ENCODE measurements at places on chromosomes 3 and 15.
A peak's percentile ranks its signal among the peaks of the same experiment; 100 is the strongest.

- DNase-seq, result no peak
Measured at GRCh38 chr15:100373942-100374341, 32.2 kb upstream of the ADAMTS17 start.

DNA sequence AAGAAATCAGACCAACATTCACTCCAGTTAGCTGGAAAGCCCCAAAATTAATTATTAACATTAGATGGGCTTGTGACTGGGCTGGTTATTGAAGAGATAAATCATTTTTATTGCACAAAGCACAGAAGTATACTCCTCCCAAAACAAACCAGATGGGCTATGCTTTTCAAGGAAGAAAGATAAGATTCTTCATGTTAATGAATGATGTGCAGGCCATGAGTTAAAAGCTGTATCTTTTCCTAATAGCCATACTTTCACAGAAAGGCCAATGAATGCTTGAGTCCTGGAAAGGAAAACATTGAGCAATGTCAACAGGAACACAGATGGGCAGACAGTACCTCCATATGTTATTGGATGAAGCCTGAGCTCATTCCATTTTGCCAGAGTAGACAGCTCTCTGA lies 55.4 kb downstream of the OCA2 start:
- DNase-seq, result no peak

DNA sequence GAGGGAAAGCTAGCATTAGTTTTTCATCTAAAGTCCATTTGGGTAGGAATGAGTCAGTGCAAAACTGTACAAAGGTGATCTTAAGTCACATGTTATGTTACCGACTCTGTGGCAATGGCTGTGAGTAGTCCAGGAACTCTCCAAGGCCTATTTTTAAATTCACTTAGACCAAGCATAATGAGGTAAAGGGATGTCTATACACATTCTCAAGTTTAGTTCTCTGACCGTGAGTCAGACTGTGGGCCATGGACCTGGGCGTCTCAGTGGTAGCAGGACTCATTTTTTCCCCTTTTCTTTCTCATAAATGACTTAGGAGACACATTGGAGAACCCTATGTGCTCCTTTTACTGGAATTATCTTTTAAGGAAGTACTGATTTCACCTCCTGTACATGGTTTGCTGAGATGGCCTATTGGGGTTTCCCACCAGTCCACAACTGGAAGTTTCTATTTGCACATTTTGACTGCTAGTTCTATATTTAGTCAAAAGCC lies 488.7 kb upstream of the TPRG1 start:
- peak; percentile 95 for DNase-seq

DNA sequence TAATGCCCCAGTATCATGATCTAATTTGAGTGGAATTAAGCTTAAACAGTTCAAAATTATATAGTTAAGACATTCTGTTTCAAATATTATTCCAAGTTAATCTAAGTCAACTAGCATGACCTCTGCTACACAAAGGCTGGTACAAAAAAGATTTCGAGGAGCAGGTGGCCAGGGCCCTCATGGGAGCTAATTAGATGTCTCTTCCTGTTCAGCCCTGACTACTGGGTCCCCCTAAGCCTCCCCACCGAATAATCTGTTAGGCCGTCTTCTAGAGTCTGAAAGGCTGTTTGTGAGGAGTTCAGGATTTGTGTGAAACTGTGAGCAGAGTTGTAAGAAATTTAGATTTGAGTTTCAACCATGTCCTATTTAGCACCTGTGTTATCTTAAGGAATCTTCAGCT lies 75.4 kb downstream of the PPM1L start:
- DNase-seq, result no peak

DNA sequence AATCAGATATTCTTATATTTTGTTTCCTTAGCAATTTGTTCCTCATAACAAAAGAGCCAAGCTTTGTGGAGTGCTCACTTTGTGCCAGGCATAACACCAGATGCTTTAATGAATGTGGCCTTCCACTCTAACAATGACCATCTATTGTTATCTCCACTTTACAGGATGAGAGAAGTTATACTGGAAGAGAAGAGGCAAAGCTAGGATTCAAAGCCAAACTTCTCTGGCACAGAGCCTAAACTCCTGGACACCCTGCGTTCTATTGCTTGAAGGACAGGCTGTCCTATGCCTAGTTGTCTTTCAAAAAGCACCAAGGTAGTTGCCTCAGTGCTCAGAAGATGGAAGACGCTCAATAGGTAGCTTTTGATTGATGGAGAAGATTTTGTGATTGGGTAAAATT lies 123.2 kb upstream of the FEZF2 start:
- DNase-seq, result no peak

DNA sequence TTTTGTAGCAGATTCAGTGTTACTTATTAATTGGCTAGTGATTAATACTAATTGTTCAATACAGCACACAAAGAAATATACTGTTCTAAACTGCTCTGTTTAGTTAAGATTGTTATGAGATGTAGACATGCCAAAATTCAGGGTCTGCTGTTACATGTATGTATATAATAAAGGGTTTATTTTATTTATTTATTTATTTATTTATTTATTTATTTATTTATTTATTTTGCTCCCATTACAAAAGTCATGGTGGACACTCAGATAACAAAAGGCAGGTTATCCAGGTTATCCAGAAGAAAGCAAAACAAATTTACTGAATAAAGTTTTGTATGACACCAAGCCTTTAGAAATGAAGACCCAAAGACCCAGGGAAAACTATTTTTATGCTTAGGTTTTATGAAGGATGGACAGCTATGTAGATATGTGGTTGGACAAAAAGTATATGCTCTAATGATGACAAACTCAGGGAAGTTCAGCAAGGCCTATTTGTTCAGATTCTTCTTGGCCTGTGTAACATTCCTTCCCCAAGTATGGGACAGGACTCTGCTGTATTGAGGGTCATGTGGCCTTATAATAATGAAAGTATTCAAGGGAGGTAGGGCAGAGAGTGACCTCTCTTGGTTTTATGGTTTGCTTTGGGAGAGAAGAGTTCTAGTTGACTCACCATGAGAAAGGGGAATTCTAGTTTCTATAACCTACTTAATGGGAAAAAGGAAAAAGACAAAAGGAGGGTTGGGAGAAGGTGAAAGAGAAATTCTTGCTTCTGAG lies 1056.8 kb downstream of the ROBO2 start:
- no peak for DNase-seq

GRCh38 chr3:113485161-113485609 lies 29.8 kb downstream of the SPICE1 start:
- no peak for DNase-seq

- no peak for DNase-seq
Measured at GRCh38 chr15:33808720-33809457, 159.4 kb upstream of the CHRM5 start.

DNA sequence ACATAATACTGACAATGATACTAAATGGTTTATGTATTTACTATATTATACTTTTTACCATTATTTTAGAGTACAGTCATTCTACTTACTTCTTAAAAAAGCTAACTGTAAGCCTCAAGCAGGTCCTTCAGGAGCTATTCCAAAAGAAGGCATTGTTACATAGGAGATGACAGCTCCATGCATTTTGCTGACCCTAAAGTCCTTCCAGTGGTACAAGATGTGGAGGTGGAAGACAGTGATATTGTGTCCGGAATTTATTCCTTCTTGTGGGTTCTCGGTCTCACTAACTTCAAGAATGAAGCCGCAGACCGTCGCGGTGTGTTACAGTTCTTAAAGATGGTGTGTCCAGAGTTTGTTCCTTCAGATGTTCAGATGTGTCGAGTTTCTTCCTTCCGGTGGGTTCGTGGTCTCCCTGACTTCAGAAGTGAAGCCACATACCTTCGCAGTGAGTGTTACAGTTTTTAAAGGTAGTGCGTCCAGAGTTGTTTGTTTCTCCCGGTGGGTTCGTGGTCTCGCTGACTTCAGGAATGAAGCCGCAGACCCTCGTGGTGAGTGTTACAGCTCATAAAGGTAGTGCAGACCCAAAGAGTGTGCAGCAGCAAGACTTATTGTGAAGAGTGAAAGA lies 20.9 kb downstream of the AVEN start:
- DNase-seq, result no peak

DNA sequence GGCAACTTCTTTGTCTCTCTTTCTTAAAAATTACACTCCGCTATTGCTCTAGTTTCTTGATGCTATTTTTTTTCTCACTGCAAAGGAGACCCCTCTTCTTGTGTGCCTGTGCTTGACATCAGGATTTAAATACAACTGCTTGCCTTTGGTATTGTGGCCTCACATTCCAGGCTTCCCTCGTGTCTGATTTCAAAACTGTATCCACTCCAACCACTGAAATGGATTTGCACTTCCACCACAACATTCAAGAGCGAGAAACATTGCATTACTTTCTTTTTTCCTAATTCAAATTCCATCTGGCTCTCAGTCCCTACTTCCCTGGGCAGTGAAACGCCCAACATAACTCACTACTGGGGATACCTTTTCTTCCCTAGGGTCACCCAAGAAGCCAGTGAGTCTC lies 50.4 kb upstream of the PXYLP1 start:
- no peak for DNase-seq

GRCh38 chr3:44111482-44111881 lies 130.2 kb upstream of the TOPAZ1 start:
- no peak for DNase-seq

DNA sequence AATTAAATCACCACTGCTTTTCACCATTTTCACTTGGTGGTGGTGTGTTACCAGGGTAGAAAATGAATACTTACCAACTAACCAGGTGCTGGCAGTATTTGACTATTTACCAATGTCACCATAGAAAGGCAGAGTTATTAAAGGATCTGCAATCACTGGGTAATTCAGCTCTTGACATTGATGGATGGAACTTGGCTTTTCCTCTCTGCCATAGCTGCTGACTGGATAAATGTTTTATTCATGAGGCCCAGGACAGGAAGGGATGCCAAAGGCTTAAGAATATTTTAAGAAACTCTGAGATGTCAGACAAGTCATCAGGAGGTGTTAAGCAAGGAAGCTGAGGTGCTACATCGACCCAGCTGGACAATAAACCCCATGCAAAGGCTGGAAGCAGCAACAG lies 495.5 kb upstream of the CFAP20DC start:
- no peak for DNase-seq

GRCh38 chr3:86563400-86563970 lies 427.5 kb downstream of the VGLL3 start:
- peak; percentile 39 for DNase-seq

- DNase-seq, result no peak
Measured at GRCh38 chr3:51353691-51354090, 31.4 kb upstream of the MANF start.

DNA sequence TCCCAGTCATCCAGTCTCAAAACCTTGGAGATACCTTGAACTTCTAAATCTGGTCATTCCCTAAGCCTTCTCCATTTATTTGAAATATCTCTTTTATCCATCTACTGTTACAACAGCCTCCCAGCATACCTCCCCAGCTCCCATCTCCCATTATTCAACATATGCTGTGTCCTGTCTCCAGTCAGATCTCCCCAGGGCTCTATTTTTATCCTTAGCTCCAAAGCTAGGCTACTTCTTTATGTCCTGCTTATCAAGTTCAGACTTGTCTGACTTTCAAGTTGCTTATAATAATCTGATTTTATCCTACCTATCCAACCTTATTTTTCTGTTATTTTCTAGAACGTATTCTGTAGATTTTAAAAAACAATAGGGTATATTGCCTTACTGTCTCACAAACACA lies 44.2 kb downstream of the IQGAP1 start:
- DNase-seq, result no peak

DNA sequence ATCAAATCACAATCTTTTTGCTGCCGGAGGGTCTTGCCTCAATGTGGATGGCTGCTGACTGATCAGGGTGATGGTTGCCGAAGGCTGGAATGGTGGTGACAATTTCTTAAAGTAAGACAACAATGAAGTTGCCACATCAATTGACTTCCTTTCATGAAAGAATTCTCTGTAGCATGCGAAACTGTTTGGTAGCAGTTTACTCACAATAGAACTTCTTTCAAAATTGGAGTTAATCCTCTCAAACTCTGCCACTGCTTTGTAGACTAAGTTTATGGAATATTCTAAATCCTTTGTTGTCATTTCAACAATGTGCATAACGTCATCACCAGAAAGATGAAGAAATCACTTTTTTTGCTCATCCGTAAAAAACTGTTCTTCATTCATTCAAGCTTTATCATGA lies 65.8 kb downstream of the B3GNT5 start:
- peak; percentile 47 for DNase-seq

DNA sequence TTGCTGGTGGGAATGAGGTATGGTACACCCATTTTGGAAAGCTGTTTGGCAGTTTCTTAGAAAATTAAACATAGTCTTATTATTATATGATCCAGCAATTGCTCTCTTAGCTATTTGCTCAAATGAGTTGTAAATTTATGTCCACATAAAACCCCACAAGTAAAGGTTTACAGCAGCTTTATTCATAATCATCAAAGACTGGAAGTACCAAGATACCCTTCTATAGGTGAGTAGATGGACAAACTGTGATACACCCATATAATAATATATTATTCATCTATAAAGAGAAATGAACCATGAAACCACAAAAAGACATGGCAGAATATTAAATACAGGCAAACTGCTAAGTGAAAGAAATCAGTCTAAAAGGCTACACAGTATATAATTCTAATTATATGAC lies 344.7 kb upstream of the CDIN1 start:
- no peak for DNase-seq

GRCh38 chr3:23994244-23994569 lies 49.1 kb downstream of the NR1D2 start:
- DNase-seq, result no peak

GRCh38 chr3:98972155-98972554 lies 70.7 kb upstream of the DCBLD2 start:
- peak; percentile 96 for DNase-seq

DNA sequence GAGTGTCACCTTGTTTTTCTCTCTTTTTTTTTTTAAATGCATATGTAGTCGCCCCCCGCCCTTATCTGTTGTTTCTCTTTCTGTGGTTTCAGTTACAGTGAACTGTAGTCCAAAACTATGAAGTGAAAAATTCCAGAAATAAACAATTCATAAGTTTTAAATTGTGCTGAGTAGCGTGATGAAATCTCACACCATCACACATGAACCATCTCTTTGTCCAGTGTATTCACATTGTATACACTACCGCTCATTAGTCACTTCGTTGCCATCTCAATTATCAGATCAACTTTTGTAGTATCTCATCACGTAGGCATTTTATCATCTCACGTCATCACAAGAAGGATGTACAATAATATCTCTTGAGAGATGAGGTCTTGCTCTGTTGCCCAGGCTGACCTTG lies 62.5 kb upstream of the MLF1 start:
- peak; percentile 33 for DNase-seq

DNA sequence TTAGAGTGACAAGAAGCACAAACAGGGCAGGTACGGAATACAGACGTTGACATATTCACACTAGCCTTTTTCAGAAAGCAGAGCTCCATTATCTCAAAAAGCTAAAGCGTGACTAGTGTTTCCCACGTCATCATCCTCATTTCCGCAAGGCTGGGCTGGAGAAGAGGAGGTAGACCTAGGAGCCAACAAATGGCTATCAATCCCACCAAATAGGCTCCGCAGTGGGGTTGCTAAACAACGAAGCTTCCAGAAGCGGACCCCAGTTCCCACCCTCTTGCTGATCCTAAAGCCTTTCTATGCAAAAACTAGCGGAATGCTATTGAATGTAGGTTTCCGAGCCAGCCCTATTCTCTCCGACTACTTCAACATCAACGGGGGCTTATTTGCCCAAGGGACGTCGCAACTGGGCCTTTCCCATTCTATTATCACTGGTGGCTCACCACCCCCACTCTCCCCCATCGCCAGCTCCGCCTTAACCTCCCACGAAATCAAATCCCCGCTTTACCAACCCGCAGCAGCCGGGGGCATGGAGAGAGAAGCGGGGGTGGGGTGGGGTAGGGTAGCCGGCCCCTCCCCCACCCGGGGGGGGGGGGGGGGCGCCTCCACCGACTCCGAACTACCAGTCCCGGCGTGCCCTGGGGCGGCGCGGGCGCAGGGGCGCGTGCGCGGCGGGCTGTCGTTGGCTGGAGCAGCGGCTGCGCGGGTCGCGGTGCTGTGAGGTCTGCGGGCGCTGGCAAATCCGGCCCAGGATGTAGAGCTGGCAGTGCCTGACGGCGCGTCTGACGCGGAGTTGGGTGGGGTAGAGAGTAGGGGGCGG lies at the start of gene MORF4L1:
MORF4L1 (plus strand) TSS at position 736 of the 817 bp plus-strand sequence. CDS start 128 bp downstream, outside the sequence.
- DNase-seq, result peak; percentile 93
